ENCODE measurements at places on chromosomes 3 and 15.

- DNase-seq = no peak
Observed at GRCh38 chr15:26280281-26280680, 417.2 kb upstream of the ATP10A start.

- DNase-seq = no peak
Observed at GRCh38 chr3:56291244-56291680, 177.0 kb downstream of the ERC2 start.

DNA sequence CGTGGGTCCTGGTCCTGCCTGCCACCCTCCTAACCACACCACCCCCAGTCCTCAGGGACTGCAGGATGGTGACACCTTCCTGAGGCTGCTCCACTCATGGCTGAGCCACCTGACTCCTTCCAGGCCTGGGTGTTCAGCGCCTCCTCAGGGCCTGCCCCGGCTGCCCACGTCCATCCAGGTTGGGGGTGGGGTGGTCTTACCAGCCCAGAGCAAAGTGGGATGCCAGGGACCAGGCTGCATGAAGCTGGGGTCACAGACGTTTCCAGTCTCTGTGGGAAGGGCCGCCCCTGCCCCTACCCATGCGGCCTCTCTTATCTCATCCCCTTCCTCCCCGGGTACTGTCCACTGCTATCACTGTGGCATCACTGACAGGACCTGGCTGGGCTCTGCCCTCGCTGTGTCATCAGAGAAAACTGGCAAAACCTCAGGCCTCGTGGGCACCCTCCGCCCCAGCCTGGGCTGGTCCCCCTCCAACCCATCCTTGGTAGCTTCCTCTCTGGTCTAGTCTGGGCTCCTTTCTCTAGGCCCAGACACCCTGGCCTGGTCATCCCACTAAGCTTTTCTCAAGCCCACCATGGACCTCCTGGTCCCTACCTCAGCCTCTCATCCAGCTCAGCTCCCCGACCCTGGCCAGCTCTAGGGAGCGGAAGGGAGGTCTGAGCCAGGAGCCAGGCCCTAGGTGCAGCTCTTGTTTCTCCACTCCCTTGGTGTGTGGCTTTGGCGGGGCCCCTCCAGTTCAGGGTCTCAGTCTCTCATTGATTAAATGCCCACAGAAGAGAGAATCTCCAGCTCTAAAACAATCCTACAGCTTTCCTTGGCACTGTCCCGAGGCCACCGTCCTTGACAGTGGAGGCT, 32.9 kb downstream of the WNT7A start:
- no peak for DNase-seq

- DNase-seq = peak; percentile 67
Observed at GRCh38 chr3:52446631-52447511, 2.0 kb upstream of the SEMA3G start.

GRCh38 chr15:91238644-91239425, 138.8 kb downstream of the SV2B start:
- no peak for DNase-seq

- no peak for DNase-seq
Observed at GRCh38 chr3:193872265-193872753, 263.6 kb upstream of the HES1 start.

- no peak for DNase-seq
Observed at GRCh38 chr3:16508591-16508995, 4.9 kb downstream of the RFTN1 start.

DNA sequence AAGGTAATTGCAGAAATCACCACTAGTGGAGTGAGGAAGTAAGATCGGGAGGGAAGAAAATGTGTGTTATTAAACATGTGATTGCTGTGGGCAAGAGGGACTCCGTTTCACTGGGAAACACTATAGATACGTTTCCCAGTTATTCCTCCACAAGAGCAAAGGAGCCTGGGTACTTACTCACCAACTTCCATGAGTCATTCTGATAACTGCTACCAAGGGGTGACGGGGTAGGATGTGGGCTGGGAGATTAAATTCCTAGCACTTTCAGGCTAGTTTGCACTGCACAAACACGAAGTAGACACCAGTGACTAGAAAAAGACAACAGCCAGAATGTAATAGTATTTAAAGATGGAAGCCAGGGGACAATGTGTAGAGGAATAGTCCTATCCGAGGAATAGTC, 812.9 kb upstream of the CFAP20DC start:
- no peak for DNase-seq

DNA sequence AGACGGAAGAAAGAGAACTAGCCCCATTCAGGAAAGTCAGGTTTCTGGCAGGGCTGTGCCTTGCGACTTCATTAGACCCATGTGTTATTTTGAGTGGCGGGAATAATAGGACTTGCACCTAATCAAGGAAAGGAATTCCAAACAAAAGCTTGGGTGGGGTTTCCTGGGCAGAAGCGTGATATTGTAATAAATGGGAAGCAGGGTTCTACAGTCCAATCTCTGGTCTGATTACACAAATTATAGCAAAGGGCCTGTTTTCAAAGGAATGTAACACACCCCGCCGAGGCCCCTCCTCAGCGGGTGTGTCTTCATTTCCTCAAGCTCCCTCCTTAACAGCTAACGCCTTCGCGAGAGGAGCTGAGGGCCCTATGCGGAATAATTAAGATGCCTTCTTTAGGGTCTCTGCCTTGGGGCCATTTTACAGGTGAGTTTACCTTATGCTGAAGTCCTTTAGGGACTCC, 396.0 kb upstream of the C2CD4B start:
- DNase-seq = no peak

GRCh38 chr3:134009345-134010000, 20.3 kb downstream of the SLCO2A1 start:
- DNase-seq = no peak

DNA sequence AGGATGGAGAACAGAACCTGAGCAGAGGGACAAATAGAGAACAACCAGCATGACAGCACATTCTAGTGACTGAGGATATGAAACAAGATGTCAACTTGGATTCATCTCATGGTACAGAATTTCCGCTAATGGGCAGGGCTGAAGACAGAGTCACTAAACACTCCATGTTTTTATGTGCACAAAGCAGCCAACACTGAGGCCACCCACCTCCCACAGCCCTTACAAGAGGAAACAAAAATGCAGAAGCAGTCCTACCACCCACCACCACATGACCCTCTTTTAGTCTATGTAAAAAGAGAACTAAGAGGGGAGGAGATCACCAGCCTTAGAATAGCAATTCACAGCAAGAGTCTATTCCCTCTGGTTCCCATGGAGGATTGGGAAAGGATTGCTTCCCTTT, 131.4 kb upstream of the UBE2E2 start:
- no peak for DNase-seq

DNA sequence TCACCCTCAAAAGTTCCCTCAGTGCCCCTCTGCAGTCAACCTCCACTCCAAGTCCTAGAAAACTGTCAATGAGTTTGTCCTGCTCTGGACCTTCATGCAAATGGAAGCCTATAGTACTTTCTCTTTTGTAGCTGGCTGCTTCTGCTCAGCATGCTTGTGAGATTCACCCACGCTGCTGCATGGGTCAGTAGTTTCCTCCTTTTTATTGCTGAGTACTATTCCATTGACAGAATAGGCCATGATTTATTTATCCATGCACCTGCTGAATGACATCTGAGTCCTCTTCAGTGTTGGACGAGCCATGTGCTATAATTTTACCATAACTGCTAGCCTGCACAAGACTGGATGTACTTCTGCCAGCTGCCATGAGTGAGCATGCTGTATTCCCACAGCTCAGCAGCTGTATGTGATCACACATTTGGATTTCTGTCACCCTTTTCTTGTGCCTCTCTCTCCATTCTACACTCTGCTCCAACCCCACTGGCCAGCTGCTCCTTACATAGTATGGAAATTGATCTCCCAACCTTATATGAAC, 26.3 kb downstream of the CDCP1 start:
- no peak for DNase-seq

GRCh38 chr15:43238671-43239131, 17.9 kb upstream of the EPB42 start:
- DNase-seq = no peak

DNA sequence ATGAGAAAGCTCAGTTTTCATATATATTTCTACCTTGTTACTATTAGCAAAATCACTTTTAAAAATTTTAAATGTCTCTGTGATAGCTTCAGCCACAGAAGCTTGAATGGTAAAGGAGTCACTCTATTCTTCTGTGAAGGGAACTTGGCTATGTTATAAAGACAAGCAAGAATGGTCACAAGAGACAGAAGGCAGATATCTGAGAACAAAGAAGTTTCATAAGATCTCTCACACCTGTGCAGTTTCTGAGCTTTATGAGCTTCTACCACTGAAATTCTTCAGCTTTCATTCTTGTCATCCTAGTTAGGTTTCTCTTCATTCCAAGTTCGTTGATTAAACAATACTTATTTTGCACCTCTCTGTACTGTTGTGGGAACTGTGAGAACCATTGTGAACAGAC, 853.4 kb downstream of the IGSF11 start:
- DNase-seq = no peak

DNA sequence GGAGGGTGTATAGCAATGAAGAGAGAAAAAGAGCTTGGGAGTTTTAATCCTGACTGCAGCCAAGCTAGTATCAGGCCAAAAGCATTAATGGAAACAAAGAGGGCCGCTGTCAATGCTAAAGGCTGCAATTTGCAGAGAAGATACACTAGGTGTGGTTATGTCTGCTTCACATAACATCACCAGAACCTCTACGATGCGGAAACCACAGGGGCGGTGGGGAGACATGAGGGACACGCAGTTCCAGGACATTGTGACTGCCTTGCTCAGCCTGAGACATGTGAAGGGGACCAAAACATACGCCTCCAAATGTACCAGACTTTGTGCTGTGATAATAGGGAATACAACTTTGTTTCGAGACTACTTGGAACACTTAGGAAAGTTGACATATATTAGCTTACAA, 88.4 kb downstream of the APBA2 start:
- DNase-seq = no peak

DNA sequence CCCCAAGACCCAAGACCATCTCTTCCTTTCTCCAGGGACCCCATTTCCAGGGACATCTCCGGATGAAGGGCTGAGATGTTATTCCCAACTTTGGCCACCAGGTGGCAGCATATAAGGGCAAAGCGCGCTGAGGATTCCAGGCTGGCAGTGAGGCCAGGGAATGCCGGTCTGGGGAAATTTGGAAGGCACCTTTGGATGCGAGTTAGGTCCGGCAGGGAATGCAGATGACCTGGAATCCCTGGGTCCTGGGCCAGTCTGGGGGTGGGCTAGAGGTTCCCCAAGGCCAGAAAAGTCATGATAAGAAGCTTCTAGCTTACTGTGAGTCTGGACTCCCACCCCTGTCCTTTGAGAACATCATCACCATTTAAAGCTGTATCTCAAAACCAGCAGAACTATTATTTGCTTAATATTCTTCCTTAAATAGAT, 1.6 kb upstream of the CHST13 start:
- DNase-seq = peak; percentile 14

DNA sequence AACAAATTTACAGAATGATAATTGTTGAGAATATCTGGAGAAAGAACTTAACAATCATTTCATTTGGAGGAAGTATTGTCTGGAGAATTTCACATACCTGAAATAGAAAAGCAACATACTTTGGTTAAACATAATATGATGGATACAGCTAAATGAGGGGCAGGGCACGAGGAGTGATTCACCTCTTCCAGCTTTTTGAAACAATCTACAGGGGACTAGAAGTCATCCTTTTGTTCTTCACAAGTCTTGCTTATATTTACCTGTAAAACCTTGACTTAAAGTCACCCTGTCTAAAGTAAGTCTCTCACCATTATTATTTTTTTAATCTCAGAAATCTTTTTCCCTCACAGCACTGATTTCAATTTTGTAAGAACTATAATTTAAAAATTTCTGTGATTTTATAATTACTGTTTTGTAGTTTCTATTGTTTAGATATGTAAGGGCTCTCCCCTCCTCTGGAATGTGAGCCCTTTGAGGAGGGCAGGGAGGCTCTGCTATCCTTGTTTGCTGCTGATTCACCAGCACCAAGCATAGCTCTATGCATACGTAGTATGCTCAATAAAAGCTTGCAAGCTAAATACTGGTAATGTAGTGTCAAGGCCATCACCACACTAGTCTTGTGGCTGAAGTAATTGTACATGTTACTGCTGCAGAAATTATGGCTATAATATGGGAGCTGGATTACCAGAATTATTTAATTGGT, 193.9 kb upstream of the THRB start:
- DNase-seq = no peak

GRCh38 chr3:107813026-107813425, 277.8 kb downstream of the CD47 start:
- DNase-seq = no peak

DNA sequence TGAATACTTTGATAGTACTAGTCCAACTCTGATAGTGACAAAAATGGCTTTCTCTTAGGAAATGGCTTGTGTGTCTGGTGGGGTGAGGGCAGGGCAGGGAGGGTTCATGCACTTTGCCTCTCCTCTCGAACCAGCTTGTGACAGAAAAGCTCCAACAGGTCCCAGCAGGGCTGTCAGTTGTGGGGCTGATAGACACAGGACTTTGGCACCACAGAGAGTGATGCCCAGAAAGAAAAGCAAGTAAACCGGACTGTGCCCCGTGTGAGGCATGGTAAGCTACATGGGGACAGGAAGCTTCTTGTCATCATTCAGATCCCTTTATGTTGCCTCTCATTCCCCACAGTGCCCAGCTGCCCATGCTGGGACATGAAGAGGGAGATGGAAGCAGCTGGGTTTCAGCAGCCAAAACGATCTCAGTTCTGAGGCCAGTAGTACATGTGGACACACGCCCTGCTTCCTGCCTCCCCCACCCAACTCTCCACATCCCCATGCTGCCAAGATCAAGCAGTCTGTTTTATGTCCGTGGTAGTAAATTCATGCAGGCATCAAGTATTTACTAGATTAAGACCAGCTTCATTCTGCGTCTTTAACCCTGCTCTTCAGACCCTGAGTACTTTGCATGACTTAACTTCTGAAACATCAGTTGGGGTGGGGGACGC, 29.7 kb upstream of the LIPC start:
- DNase-seq = no peak

DNA sequence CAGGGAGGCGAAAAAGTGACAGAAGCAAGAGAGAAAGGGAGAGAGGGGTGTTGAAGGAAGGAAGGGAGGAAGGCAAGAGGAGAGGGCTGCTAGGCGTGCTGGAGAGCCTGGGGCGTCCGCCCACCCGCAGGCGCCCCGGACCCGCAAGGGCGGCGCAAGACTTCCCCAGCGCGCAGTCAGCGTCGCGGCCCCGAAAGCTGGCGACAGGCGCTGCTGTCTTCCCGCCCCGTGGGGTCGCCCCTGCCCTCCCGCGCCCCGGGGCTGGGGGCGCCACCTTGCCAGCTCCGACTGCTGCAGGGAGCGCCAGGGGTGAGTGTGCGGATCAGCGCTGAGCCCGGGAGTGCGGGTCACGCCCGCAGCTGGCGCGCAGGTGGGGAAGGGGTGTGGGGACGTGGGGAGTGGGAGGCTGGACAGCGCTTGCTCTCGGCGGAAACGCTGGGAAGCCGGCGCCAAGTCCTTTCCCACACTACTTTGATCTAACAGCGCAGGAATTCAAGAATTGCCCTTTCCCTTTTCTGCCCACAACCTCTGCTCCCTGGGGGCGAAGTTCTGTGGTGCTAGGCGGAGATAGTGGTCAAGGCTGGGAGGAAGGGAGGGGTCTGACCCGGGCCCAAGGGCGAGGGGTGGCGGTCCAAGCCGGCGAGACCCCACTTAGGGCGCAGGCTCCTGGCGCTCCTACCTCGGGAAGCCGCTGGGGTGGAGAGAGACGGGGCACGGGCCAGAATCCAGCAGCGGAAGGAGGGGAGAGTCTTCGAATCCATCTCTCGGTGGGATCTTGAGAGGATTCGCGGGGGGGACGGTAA, 266.1 kb downstream of the CGGBP1 start:
- no peak for DNase-seq

Data from activated T-helper 2 cell treated with anti-CD3 and anti-CD28 coated beads, Interferon-gamma antibody, Interleukin-2, Interleukin-4, amounts not matched to agents 10 μg/mL and 5 μg/mL and 100 μg/mL, durations not matched to agents 14 hours and 24 hours and 36 hours (primary cell).